HCT116 (cell line): ENCODE measurements at places on chromosomes 6 and 20. TPM values are rescaled to one million over a fixed set of nuclear protein-coding genes. Genes with fewer than 3 reads are reported as not detected.

DNA sequence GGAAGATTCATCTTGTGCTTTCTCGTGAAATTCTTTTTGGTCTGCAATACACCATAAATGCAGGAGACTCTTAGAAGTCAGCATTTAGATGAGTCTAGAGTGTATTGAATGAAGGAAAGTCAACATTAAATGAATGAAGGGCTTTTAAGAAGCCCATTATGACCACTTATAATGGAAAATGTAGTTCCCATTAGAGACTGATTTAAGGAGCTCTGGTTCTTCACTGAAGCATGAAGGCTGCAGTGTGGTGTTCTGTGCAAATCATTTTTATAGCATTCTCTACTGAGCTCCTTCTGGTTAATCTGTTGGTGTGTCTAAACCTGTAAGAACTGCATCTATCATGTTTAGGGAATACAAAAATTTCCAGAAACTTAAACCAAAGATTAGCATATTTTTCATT, 19.7 kb downstream of the NCOA7 start:
- DNase-seq = no peak

GRCh38 chr20:5100684-5101347, 18.9 kb downstream of the PCNA start:
- peak; percentile 39 for DNase-seq

GRCh38 chr20:63102721-63103375, 96.1 kb upstream of the BHLHE23 start:
- DNase-seq = no peak

The RAMACL gene
- 0.15 TPM for total RNA-seq

The NKAPL gene
- total RNA-seq = not detected

The SH3BGRL2 gene
- total RNA-seq = 5.2 TPM

The CRISP2 gene
- not detected for total RNA-seq

DNA sequence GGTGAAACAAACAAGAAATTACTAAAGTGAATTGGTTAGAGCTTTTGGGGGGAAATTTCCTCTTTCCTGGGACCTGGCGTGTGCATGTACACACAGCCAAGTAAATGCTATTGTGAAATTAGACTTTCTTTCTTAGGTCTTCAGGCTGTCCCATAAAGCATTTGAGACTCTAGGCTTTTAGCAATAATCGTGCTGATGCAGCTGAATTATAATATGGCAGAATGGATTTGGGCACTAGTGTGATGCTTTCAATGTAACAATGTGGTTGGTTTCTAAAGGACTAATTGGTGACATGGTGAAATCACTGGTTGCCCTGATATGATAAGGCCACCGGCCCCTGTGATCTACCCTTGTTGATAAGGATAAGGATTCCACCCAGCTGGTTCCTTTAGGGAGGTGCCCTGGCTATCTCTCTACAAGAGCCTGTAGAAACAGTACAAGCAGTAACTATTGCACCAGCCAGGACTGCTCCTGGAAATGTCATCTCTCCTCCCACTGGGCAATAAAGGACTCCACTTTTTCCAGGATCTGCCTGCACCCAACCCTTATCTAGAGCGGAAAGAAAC, 164.1 kb downstream of the TFAP2A start:
- no peak for DNase-seq

DNA sequence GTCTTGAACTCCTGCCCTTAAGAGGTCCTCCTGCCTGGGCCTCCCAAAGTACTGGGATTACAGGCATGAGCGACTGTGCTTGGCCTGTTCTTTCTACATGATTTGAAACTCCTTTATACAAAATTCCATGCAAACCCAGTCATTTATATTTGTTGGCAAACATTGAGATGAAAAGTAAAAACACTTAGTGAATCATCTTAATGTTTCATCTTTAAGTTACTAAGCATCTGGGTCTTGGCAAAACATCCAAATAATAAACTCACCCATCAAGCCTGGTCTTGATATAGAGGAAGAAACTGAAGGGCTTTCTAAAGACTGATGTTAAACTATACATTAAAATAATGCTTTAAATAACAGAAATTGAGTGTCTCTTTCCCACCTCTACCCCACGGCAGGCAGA, 95.1 kb downstream of the FUT9 start:
- DNase-seq = no peak

- no peak for DNase-seq
Observed at GRCh38 chr6:106214531-106214930, 111.0 kb downstream of the ATG5 start.

DNA sequence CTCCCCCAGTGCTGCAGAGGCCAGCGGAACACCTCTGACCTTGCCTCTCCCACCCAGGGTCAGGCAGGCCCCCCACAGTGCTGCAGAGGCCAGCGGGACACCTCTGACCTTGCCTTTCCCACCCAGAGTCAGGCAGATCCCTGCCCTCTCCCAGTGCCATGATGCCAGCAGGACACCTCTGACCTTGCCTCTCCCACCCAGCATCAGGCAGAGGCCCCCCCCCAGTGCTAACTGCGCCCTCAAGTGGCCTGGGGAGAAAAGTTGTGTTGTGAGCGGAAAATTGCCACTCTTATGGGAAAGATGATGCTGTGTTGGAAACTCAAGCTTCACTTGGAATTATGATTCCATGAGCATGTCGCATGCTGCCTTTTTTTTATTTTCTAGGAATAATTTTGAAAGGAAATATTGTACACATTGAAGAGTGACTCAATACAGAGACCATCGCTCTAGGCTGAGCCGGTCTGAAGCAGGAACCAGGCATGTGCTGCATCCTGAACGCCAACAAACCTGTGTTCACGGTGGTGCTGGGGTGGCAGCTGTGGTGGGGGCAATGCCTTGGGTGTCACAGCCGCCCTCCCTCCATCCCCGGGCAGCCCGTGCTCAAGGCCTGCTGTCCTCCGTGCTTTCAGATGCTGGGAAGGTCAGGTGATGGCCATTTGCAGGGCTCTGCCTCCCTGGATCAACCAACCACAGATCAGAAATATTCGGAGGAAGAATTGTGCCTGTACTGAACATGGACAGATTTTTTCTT, 98.6 kb downstream of the CDH4 start:
- no peak for DNase-seq

DNA sequence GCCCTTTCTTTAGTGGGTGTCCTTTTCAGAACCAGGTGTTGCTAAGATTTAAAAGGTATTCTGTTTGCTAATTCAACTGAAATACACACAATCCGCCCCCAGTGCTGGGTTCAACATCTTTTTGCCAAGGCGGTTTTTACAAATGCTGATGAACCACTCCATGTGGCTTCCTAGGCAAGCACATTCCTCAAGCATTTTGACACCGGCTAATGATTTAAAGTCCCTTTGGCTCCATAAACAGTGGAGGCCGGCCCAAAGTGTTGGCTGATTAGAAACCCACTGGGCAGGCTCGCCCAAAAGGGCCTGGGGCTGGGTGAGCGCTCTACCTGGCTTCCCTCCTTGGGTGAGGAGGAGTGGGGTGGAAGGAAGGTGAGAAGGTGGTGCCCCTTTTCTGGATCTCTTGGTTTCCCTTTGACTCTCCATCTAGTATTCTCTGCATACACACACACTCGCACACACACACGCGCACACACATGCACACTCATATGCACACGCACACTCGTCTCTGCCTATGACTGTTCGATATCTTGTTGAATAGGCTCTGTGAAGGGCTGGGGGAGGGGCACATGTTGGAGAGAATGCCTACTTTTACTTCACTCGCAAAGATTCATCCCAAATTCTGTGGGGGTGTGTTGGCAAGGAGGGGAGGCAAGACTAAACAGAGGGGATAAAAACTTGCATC, 66.7 kb upstream of the ARMC2 start:
- no peak for DNase-seq

The ACTL10 gene
- 0.22 TPM for total RNA-seq

The FBXO30 gene
- total RNA-seq = 9.1 TPM

- DNase-seq = peak; percentile 48
Observed at GRCh38 chr20:63740627-63741353, 1.2 kb downstream of the SLC2A4RG start.

GRCh38 chr6:102717737-102718456, 1324.4 kb downstream of the GRIK2 start:
- DNase-seq = no peak

DNA sequence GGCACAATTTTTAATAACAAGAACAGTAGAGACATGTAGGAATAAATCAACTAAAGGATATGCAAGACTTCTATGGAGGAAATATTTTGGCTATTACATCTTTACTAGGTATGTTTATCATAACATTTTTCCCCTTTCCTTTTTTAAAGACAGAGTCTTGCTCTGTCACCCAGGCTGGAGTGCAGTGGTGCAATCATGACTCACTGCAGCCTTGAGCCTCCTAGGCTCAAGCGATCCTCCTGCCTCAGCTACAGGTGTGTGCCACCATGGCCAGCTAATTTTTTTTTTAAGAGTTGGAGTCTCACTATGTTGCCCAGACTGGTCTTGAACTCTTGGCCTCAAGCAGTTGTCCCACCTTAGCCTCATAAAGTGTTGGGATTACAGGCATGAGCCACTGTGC, 37.0 kb downstream of the AKAP7 start:
- DNase-seq = no peak

The OR2B6 gene
- total RNA-seq = 0.25 TPM

GRCh38 chr6:26532699-26533531, 5.3 kb upstream of the HMGN4 start:
- peak; percentile 83 for DNase-seq

- DNase-seq = no peak
Observed at GRCh38 chr20:18191306-18191705, 53.6 kb downstream of the KAT14 start.

- DNase-seq = no peak
Observed at GRCh38 chr6:53773044-53773696, 21.6 kb upstream of the LRRC1 start.

The ADGRF5 gene
- total RNA-seq = 0.17 TPM

DNA sequence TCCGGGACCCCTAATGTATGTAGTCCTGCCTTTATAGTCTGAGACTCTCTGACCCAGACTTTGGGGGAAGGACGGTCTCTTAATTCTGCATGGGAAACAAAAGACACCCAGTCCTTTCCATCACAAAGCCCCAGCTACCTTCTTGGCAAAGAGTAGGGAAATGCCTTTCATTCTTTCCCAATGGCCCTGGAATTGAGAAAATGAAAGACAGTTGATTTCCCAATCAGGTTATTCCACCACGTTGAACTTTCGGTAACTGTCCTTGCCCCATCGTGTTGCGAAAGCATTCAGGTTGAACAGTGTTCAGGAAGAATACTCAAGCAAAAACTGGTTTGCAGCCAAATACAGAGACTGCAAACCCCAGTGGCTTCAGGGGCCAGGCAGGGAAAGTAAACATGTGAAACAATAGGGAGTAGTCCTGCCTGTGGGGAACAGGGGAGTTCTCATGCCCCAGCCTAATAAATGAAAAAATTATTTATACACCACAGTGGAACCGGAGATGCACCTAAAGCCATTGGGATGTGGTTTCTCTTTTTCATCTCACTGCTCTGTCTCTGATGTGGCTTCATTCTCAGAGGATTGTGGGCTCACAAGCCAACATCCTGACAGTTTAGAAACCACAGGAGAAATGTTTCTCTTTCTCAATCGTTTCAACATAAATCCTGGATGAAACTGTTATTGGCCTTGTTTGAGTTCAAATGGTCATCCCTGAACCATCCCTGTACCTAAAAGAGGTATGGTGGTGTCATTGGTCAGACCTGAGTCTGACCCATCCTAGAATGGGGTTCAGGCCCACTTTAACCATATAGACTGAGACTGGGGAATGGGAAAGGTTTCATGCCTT, 44.2 kb upstream of the SLC9A8 start:
- no peak for DNase-seq

DNA sequence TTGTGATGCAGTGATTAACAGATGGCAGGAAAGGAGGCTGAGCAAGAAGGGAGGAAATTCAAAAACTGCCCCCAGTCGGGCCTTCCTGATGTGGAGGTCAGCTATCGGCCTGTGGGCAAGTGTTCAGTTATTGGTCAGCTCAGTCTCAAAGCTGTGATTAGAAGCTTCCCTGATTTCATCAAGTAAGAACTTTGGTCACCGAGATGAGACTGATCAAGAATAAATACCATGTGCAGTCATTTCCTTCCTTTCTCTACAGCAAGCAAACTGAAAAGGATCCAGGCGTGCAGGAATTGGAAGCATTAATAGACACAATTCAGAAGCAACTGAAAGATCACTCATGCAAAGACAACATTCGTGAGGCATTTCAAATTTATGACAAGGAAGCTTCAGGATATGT, 69.7 kb downstream of the EFHC1 start:
- DNase-seq = no peak

The MCHR2 gene
- not detected for total RNA-seq

The INSM1 gene
- 0.07 TPM for total RNA-seq

The VSX1 gene
- total RNA-seq = not detected

DNA sequence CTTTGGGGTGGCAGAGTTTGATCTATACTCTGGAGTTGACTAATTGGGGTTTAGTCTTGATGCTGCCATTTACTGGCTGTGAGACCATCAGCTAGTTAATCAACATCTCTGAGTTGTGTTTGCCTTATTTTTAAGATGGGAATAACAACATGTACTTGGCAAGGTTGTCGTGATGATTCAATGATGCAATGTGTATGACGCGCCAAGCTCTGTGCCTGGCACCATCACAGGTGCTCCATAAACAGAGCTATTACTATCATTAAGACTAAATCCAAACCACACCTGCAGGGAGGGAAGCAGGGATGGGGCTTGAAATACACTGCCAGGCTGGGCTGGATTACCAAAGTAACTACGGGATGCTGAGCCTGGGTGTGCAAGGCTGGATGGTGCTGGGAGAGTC, 60.1 kb upstream of the E2F3 start:
- DNase-seq = no peak

DNA sequence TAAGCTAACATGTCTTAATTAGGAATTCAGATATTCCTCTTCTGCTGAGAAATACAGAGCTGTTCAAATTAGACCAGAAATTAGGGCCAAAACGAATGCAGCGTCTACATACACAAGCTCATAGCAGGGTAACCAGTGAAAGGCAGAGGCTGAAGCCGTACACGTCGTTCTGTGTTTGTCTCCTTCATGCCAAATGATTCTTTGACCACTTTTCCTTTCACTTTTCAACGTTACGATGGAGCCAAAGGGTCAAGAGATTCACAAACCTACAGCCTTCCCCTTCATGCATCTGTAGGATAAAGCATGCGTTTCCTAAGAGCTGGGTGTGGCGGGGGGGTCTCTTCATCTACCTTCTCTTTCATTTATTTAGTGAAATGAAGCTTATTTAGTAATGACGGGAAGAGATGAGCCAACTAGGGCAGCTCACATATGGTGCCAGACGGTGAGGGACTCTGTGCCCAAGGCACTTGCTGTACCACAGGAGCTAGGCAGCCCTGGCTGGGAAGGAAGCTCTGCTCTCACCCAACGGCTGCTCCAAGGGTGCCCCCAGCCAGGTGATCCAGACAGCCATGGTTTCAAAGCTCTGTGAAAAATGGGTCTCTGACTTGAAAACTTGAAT, 178.0 kb downstream of the ATXN1 start:
- DNase-seq = no peak
